ENCODE measurements at places on chromosomes 4 and X. TPM values are rescaled to one million over a fixed set of nuclear protein-coding genes. Genes with fewer than 3 reads are reported as not detected.

The PFKFB1 gene
- 0.38 TPM for polyA plus RNA-seq

DNA sequence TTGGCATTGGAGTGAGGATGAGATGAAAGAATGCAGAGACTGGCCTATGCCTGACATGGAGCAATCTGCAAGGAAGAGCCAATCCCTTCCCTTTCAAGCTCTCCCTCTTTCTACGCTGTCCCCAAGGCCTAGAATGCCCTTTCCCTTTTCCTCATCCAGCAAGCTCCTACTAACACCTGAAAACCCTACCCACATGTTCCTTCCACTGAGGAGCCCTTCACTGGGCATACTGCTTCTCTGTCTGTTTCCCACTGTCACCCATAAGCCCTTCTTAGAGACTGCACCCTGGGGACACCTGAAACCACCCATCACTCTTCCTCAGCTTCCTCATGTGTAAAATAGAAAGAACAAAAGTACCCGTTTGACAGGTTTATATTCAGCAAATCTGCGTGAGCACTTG, 249.6 kb upstream of the PSAPL1 start:
- DNase-seq: no peak

The CTSO gene
- 57.3 TPM for polyA plus RNA-seq

DNA sequence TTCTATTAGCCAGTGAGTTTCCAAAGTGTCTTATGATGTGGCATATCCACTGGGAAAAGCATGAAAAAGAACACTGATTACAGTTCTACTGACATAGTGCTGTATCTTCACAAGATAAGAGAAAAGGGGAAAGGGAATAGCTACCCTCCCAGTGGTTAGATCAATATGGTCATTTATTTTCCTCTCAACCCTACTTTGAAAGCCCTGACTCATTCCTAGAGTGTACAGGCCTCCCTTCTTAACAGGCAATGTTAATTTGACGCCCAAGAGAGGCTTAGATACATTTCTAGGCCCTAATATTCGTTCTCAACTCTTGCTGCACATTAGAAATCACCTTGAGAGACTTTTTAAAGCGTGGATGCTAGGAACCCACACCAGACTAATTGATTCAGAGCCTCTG, 20.4 kb upstream of the BRS3 start:
- DNase-seq: no peak

The NLGN4X gene
- polyA plus RNA-seq: 13.7 TPM

The CD40LG gene
- polyA plus RNA-seq: 0.21 TPM

- DNase-seq: no peak
These were observed 102.1 kb downstream of the ITIH6 start for GRCh38 chrX:54695816-54696487.

- DNase-seq: no peak
These were observed 1331.8 kb downstream of the PCDH19 start for GRCh38 chrX:99078301-99078700.

The NAT8L gene
- polyA plus RNA-seq: 7.6 TPM

GRCh38 chr4:742096-742741, 36.6 kb downstream of the PCGF3 start:
- no peak for DNase-seq

The MAGEB2 gene
- not detected for polyA plus RNA-seq

- no peak for DNase-seq
These were observed 22.9 kb upstream of the COX7B2 start for GRCh38 chr4:46931981-46932380.

DNA sequence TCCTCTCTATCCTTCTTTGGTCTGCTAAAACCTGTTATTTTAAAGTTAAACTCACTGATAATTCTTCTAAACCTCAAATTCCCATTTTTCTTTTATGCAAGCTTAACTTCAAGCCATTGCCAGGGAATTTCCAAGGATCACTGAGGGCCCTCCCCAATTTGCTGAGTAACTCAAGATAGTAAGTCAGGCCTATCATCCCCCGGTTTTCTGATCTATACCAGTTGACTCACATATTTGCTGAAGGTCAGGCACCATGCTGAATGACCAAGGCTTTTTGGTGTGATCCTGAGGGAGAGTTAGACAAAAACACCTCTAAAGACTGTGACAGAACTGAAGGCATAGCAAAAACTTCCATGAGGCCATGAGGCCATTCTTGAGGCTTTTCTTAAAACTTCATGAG, 1301.9 kb downstream of the PCDH7 start:
- DNase-seq: no peak
